ENCODE measurements at places on chromosomes 2 and 18.
A peak's percentile ranks its signal among the peaks of the same experiment; 100 is the strongest.

DNA sequence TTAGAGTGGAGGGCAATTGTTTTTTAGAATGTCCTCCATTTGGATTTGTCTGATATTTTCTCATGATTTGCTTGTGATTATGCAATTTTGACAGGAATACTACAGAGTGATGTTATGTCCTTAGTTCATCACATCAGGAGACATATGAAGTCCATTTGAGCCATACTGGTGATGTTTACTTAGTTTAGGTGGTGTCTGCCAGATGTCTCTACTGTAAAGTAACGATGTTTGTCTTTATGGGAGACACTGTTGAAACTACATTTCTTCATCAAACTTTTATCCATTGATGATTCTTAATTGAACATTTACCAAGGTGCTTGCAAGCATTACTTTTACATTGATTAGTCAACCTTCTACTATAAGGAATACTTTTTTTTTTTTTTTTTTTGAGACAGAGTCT, 4.9 kb upstream of the SNORC start:
- no peak for DNase-seq

DNA sequence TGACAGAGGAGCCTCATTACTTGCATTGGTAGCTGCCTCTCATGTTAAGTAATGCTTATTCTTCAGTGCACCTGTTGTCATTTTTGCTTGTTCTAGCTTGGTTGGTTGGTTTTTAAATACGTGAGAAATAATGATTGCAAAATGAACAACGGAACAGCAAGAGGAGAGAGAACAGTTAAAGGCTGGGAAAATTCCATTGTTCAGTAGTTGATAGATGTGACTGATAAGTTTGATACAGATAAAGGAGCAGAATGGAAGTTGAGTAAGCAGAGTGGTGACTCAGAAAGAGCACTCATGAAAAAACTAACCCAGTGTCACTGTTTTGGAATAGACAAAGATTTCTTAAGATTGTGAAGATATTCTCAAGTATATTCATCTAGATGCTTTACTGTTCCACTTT, 50.5 kb downstream of the MTA3 start:
- DNase-seq = no peak

DNA sequence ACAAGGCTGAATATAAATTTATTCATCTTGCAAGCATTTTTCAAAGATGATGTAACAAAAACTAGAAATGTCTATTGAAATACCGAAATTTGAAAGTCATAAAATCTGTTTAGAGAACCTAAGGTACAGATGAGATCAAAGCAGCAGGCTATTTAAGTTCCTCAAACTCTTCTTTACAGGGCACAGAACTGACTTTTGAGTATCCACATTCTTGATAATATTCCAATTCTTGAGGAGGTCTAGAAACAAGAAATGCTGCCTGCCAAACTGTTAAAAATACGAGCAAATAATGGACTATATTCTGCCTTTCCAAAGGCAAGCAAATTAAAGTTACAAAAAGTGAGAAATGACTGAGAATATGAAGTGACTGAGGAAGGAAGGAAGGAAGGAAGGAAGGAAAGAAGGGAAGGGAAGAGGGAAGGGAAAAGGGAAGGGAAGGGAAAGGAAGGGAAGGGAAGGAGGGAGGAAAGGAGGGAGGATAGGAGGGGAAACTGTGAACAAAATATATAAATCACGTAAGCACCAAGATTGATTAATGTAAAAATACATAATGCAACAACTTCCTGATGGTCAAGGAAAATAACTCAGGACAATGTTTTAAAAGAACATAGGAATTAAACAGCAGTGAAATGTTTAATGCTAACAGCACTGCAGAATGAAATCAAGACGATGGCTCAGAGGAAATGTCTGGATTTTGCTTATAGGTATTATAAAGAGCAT, 248.9 kb upstream of the HNRNPA3 start:
- no peak for DNase-seq

DNA sequence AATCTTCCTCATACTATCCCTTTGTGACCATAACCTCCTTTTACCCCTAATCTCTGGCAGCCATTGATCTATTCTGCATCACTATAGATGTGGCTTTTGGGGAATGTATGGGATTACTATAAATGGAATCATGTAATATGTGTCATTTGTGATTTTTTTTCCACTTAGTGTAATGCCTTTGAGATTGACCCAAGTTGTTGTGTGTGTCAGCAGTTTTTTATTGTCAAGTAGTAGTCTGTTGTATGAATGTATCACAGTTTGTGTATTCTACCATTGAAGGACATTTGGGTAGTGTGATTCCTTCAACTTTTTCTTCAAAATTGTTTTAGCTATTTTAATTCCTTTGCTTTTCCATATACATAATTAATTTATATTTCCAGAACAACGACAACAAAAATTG, 18.6 kb downstream of the VRK2 start:
- DNase-seq = no peak

DNA sequence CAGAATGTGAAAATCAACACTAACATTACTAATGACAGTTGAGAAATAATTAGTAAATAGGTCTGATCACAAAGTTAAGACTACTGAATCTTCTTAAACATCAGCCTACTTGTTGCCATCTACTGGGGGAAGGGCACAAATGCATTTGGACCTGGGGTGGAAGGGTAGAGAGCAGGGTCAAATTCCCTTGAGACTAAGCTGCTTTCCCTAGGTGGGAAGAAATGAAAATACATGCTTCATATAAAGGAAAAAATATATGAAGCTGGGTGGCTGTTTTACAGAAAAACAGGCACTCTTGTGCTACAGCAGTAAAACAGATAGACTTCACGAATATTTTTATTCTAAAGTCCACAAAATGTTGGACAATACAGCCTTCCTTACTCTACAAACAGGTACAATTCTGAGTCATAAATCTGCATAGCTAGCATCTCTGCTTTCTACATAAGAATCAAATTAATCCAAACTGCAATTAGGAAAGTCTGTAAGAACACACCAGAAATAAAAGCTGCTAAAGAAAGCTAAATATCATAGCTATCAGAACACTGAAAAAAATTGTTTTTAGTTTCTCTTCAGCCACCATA, 10.9 kb downstream of the TRIP12 start:
- no peak for DNase-seq

- DNase-seq = no peak
These were observed 206.0 kb downstream of the AGPS start for GRCh38 chr2:177598326-177599138.

- DNase-seq = no peak
These were observed 51.3 kb downstream of the FMNL2 start for GRCh38 chr2:152386266-152386665.

- no peak for DNase-seq
These were observed 90.3 kb upstream of the BCL11A start for GRCh38 chr2:60643747-60644146.

- no peak for DNase-seq
These were observed 40.9 kb upstream of the MBP start for GRCh38 chr18:77173275-77174030.

GRCh38 chr2:81238462-81238861, 933.9 kb upstream of the LRRTM1 start:
- no peak for DNase-seq

GRCh38 chr18:44516450-44516849, 164.2 kb upstream of the SETBP1 start:
- no peak for DNase-seq

DNA sequence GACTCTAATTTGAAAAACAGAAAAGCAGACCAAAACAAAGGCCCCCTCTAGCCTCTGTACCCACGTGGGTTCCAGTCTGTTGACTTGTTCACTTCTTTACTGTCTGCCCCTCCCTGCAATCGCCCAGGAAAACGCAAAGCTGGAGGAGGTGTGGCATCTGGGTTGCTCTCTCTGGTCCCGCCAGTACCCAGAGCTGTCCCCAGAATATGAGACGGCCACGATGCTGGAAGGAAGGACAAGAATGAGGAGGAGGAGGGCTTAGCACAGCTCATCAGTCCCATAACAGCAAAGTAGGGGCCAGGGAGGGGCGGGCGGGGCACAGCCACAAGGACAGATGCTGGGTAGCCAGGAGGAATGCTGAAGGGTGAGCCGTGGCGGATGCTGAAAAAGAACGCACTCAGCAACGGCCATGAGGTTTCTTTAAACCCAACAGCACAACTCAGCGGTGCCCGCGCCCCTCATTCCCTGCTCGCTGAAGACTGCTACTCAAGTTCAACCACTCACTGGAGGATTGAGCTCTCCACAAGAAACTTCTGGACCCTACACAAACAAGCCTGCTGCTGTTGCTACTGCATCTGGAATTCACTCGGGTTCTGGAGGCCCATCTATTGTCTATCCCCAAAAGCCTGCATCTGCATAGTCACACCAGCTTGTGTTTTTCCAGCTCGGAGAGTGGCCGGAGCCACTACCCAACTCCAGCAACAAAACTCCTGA, 187.7 kb downstream of the HDAC4 start:
- no peak for DNase-seq

DNA sequence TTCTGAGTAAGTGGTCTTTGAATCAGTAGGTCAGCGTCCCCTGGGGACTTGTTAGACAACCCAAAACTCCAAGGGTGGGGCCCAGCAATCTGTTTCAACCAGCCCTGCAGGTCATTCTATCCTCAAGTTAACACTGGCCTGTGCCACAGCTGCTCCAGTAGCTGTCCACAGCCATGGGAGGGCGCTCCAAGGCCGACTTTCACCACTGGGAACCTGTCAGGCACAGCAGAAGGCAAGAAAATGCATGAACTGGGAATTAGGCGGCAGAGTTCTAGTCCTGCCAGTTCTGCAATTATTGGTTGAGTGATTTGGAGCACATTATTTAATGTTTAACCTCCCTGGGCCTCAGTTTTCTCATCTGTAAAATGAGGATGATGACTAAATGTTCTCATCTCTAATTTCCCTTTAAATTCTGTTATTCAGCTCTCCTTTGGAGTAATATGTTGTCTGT, 17.4 kb upstream of the MRPL33 start:
- DNase-seq = peak; percentile 74

DNA sequence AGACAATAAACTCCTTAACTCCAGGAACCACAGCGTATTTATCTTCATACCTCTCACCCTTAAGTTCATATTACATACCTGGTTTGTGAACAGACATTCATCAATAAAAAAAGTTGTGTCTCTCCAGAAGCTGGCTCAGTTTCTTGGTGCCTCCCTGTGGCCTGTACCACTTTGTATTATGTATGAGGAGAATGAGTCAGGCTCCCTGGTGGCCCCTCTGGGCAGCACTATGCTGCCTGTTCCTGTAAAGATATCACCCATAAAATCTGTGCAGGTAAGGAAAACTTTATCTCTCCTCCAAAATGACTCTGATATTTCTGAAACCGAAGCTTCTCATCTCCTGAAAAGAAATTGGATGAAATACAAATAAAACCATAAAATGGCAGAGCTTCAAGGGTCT, 198.4 kb upstream of the NT5C1B start:
- no peak for DNase-seq

- peak; percentile 35 for DNase-seq
These were observed at the start of gene SCN2A for GRCh38 chr2:165239230-165239629. Gene SCN2A (plus strand): TSS chr2:165239414. CDS start chr2:165295824, 56,410 bp downstream.

DNA sequence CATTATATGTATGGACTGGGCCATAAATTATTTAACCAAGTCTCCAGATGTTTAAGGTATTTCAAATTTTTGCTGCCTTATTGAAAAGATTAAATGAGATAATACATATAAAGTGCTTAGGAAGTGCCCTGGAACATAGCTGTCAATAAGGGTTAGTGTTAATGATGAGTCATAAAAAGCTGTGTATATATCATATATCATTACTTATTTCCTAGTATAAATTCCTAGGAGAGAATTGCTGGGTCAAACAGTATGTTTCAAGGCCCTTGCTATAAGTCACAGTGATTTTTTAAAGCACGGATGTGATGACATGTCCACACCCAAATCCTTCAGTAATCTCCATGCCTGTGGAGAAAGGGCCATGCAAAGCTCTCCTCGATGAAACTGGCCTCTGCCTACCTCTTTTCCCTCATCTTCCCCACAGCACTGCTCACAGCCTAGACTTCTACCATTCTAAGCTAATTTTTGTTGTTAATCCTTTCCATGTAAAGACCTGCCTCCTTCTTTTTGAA, 8.5 kb downstream of the ZNF2 start:
- no peak for DNase-seq

DNA sequence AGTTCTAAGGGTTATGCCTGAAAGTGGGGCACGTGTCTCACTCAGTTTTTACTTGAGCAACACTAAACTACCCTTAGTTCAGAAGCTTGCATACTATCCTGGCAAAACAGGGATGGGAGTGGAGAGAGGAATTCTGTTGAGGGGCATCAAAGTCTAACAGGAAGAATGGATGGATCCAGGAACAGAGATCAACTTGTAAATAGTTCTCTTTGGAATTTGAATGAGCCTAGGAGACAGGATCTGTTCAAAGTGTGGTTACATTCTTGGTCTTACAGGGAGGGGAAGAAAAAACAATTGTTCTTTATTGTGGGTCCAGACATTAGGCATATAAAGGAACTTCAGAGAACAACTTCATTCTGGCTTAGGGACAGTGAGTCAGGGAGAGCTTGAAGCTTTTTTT, 560.2 kb downstream of the CNTNAP5 start:
- DNase-seq = no peak

GRCh38 chr2:17322461-17322860, 195.8 kb downstream of the RAD51AP2 start:
- DNase-seq = no peak

DNA sequence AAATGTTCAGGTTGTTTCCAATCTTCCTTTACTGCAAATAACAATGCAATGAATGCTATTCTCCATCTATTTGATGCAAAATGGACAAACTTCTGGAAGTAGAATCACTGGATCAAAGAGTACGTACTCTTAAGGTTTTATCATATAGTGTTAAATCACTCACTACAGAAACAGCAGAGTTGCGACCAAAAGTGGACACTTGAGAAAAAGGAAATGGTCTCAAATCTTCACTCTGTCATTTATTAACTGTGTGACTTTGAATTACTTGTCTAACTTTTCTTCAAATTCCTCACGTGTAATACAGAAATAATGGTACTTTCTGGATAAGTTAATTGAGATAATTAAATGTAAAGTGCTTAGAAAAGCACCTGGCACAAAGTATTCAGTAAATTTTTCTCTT, 78.1 kb downstream of the CERKL start:
- no peak for DNase-seq

- DNase-seq = no peak
These were observed 12.9 kb downstream of the BCL2L11 start for GRCh38 chr2:111133603-111134002.

- DNase-seq = no peak
These were observed 16.8 kb upstream of the ALPI start for GRCh38 chr2:232438951-232439757.

- no peak for DNase-seq
These were observed 42.0 kb downstream of the ANKRD12 start for GRCh38 chr18:9178557-9178956.

- no peak for DNase-seq
These were observed 268.8 kb downstream of the TWIST2 start for GRCh38 chr2:239116456-239117246.

Data from Panc1 (cell line).